ENCODE measurements at places on chromosomes 3 and 15.

DNA sequence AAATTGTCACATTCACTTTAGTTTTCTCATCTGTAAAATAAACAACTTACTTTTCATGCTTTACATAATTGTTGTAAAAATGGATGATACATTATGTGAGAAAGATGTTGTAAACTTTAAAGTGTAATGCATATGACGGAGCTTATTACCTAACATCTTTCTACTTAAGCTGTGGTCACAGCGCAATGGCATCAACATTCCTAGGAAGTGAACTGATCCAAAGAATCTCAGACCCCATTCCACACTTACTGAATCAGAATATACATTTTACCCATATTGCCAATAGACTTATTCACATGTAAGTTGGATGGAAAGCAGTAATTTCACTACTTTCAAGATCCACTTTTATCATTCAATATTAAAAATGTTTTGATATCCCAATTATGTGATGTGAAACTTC is 497.5 kb downstream of the FGF12 start:
- no peak for DNase-seq

DNA sequence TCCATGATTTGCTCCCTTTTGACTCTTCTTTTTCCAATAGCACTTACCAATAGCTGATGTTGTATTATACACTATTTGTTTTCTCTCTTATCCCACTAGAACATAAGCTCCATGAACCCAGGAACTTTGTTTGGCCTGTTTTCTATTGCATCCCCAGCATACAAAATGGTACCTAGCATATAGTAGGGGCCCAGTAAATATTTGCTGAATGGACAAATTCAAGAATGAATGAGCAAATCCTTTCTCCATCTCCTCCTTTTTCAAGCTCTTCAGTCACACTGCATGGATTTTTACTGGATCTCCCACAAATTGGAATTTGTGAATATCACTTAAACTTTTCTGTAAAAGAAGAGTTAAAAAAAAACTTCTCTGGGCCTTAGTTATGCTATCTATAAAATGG is 66.6 kb upstream of the FEZF2 start:
- DNase-seq: no peak

DNA sequence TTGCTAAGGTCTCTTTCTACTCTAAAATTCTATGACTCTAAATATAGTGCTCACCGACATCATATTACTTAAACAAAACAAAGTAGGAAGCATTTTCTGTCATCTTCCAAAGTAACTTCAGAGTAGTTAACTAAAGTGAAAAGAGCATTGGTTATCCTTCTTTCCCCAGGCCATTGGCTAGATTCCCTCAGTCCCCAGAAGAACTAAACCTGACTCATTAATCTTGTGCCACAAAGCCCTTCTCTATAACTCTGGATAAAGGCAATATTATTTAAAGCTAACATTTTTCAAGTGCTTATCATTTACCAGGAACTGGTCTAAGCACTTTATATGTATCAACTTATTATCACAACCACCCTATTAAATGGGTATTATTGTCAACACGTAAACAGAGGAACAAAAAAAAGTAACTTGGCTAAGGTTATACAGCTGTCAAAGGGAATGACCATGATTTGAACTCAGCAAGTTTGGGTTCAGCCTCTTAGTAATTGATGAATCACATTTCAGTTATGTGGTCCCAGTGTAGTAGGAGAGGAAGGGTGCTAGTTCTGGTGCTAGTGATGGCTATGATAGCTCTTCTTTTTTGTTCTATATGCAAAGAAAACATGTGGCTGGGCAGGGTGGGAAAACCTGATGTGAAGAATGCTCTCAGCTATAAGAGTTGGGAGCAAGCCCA is 304.9 kb downstream of the FGF12 start:
- DNase-seq: no peak

GRCh38 chr3:151328298-151328995 is 902 bp downstream of the P2RY13 start:
- DNase-seq: no peak

DNA sequence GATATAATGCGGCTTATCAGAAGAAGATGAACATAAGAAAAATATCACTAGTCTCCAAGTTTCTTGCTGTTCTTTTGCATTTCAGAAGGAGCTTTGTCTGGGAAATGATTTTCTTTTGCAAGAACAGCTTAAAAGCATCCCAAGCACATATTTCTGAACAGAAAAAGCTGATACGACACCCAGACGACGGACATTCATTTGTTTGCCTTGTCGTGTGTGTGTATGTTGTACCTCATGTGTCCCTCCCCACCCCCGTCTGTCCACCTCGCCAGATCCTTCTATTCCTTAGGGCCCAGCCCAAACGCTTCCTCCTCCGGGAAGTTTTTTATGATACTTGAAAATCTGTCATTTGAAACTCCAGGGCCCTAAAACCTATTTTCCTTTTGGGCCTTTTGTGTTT is 8.8 kb downstream of the ITPR1 start:
- DNase-seq: no peak

DNA sequence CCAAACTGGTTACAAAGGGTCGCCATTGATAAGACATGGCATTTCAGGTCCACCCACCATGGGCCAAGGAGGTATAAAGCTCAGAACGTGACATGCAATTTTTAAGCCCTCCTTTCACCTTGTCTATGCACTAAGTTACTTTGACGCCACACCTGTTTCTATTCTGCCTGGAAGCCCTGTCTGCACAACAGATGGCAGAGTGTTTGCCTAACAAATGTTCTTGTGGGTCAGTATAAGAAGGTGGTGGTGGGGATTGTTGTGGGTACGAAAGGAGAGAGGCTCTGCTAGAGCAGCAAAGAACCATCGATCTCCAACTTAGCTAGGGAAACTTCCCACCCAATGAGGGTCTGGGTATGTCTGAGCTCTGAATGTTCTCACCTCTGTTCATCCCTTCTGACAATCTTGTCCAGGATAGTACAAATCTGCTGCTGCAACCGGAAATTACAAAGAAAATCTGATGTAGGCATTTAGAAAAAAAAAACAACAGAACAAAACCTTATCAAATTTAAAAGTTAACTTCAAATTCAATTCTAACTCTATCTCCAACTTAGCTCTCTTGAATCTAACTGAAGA is 945.0 kb upstream of the CFAP20DC start:
- no peak for DNase-seq

- DNase-seq: no peak
These were observed 60.5 kb downstream of the DNASE1L3 start for GRCh38 chr3:58150130-58150809.

DNA sequence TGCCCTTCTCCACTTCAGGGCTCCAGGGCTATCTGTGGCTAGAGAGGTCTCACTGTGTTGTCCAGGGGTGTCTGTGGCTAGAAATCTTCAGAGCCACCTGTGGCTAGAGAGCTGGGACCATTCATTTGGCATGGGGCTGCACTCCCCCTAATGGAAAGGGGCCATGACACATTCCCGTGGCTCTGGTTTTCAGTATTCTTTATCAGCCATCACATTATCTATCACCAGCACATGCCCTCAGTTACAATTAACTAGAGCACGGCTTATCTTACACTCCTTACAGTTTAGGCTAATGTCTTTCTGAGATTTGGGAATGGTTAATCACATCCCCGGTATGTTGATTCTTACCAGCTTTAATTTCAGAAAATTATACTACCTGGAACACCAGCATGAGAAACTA is 128.6 kb downstream of the RORA start:
- no peak for DNase-seq

DNA sequence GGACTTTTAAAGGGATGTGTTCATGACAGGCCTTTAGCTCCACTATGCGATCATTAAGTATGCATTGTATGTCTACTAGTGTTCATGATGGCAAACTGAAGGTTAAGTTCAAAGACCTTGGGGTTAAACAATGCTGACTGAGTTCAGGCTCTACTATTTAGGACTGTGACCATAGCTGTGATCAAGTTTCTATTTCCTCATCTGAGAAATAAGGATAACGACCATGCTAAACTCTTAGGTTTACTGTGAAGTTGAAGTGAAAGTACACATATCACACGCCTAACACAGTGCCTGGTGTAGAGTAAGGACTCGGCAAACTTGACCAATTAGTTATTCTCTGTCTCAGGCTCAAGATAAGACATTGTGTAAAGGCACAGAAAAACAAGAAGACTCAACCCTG is 243.2 kb downstream of the MBNL1 start:
- no peak for DNase-seq

DNA sequence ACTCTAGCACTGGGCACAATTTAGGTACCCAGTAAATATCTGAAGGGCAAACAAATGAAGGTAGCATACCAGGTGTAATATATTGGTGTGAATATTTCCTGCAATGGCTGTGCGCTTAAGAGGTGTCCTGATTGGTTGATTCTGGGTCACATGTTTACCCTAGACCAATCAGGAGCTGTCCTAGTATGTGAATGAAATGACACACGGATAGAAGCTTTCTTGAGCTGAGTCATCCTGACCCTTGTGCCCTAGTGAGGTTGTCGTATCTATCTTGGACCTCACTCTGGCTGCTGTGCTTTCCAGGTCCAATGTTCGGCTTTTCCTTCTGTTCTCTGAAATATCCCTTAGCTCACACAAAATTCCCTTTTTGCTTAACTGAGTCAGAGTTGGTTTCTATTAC is 58.1 kb upstream of the FOXP1 start:
- no peak for DNase-seq

DNA sequence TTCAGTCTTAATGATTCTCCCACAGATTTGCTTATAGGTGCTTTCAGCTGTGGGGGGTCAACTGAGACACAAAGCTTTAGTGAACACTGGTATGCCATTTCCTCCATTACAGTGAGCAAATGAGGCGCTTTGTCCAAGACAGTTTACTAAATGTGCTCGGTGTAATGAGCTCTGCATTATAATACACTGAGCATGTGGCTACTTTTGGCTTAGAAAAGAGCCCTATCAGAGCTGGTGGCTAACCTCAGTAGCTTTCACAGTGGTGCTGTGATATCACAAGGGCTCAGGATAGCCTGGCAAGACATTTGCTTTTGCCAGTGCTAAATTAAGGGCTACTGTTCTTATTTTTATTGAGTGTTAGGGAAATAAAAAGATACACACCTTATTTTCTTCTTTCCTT is 749.7 kb upstream of the ARPP21 start:
- no peak for DNase-seq

GRCh38 chr3:2921903-2922302 is 188.3 kb downstream of the IL5RA start:
- no peak for DNase-seq

GRCh38 chr3:151085889-151086483 is 522 bp downstream of the MED12L start:
- DNase-seq: no peak

DNA sequence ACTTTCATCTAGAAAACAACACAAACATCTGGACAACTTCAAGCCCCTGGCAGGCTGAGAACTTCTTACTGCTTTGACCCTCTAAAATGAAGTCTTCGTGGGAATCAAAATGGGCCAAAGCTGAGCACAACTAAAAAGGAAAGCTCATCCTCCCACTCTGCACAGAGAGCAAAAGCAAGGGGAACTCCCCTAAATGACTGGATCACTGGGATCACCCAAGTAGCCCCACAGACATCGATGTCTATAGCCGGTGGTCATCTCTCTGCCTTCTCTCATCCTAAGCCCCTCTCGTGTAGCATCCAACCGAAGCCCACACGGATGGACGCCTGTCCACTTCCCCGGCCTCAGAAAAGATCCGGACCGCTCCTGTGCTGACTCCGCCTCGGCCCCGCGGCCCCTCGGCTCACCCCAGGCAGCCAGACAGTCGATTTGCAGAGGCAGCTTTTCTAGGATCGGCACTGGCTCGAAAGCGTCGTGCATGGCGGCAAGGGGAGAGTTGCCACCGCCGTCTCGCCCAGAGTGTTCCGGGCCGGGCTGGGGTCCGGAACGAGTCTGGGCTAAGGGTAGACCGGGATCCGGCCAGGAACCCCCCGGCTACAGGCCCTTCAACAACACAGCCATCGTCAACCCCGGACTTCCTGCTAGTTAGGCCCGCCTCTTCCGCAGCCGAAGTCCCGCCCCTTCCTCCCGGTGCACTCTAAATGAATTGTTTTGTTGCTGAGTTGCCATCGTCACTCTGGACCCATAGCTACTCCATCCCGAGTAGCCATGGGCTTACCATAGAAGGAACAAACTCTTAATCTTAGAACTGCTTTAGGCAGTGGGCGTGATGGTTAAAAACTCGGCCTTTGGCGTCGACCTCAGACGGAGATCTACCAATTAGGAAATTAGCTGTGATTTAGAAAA is at the start of gene VPS39:
Gene VPS39 (minus strand): TSS at position 631 of the 906 bp plus-strand sequence. CDS start 151 bp downstream, at position 480.
- peak; percentile 81 for DNase-seq

DNA sequence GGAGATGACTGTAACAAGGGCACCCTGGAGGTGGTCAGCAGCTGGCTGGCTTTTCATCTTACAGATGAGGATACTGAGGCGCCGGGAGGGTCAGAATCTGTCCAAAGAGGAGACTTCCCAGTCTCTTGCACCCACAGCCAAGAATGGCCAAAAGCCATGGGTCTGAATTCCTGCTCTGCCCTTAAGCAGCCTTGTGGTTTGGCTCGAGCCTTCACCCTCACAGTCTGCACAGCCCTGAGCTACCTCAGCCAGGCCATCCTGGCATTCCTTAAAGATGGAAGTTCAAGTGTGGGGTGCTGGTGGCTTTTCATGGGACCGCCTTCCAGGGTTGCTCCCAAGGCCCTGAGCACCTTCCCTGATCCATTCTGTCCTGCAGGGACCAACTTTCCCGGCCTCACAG is 59.2 kb downstream of the CACNA2D2 start:
- no peak for DNase-seq

DNA sequence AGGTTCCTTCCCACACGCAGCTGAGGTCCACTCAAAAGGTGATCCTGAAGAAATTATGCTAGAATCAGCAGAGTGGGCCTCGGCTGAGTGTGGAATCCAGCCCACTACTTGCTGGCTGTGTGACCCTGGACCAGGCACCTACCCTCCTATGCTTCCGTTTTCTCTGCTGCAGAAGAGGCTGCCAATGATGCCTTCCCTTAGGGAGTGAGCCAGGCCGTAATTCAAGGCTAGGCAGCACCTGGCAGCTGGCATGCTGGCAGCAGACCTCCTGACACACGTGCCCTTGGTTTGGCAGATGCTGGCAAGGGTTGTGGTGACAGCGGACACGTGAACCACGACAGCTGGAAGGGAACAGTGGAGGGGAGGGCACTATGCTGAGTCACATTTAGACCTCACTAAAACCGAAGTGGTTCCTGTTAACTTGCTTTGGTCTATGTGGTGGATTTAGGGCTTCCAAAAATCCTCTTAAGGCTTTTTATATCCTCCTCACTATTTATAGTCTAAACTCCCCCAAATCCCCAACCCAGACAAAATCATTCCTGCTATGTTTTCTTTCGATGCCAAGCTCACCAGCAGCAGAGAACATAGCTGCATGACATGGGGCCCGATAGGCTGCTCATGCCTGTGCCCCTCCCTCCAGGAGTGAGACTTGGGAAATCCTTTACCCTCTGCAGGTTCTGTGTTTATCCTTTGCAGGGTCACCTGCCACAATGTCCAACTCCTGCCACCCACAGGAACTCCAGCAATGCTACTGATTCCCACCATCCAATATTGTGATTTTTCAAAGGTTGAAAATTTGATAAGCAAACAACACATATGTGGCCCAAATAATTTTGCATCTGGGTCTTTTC is 10.6 kb upstream of the PCSK6 start:
- DNase-seq: peak; percentile 47

GRCh38 chr15:64687688-64688087 is 87.7 kb downstream of the RBPMS2 start:
- no peak for DNase-seq
